ENCODE measurements at places on chromosomes 2 and 18.
A peak's percentile ranks its signal among the peaks of the same experiment; 100 is the strongest.

GRCh38 chr2:216188559-216188850 is 79.4 kb downstream of the XRCC5 start:
- DNase-seq: peak; percentile 79

DNA sequence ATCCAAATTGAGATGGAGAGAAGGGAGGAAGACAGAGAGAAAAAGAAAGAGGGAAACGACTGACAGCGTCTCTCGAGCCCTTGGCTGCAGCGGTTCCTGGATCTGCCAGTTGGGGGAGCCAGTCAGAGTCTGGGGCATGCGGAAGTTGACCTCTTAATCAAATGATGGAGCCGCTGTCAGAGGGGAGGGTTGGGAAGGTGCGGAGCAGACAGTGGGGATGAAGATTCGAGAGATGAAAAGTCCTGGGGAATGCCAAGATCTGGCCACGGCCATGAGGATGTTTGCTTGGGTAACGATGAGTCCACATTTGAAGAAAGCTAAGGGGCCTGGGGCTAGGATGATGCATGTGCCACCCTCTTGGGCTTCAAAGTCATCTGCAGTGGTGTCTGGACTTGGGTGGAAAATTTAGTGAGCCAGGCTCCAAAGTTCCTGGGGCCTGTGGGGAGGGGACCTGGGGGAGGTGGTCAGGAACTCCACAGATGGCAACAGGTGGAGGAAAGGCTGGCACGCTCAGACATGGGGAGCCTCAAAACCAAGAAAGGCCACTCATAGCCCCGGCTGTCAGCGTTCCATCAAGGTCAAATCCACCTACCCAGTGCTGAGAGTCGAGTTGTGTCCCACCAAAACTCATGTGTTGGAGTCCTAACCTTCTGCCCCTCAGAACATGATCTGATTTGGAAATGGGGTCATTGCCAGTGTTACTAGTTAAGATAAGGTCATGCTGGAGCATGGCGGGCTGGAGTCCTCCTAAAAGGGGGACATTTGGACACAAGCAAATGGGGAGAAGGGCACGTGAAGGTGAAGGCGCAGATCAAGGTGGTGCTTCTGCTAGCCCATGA is 200.1 kb downstream of the NDUFA10 start:
- DNase-seq: no peak

DNA sequence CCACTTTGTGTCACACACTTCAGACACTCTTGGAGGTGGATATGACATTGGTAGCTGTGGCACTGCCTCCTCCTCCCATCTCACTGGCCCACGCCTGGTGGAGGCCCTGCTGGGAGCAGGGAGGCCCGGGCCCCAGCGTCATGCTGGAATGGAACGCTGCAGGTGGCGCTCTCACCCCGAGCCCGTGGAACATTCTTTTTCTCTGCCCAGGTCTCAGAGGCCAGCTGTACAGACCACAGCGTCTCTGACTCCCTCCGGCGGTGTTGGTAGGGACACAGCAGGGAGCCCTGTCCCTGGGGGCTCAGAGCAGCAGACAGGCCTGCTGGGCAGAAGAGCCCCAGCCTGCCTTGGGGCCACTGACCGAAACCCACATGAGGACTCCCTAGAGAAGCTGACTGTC is 218.1 kb downstream of the TWIST2 start:
- DNase-seq: no peak

GRCh38 chr2:173874894-173875237 is 90.3 kb downstream of the SP3 start:
- DNase-seq: no peak

DNA sequence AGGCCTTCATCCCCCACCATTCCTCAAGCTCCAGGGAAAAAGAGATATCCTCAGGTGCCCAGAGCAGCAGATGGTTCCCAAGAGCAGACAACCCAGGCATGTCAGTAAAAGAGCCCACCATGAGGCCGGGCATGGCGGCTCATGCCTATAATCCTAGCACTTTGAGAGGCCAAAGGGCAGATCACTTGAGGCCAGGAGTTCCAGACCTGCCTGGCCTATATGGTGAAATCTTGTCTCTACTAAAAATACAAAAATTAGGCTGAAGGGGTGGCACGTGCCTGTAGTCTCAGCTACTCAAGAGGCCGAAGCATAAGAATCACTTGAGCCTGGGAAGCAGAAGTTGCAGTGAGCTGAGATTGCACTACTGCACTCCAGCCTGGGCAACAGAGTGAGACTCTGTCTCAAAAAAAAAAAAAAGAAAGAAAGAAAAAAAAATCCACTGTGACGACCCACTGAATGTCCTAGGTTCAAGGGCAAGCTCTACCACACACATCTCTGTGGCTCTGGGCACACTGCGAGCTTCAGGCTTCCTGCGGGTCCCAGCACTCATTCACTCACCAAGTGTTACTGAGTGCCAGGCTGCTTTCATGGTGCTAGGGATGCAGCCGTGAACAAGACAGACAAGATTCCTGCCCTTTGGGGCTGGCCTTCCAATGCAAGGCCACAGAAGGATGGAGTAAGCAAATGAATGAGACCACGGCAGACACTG is 6.5 kb upstream of the DUSP2 start:
- no peak for DNase-seq

GRCh38 chr2:41498781-41499180 is 549.0 kb upstream of the PKDCC start:
- DNase-seq: no peak

GRCh38 chr18:69980982-69981804 is 33.5 kb upstream of the CD226 start:
- no peak for DNase-seq

DNA sequence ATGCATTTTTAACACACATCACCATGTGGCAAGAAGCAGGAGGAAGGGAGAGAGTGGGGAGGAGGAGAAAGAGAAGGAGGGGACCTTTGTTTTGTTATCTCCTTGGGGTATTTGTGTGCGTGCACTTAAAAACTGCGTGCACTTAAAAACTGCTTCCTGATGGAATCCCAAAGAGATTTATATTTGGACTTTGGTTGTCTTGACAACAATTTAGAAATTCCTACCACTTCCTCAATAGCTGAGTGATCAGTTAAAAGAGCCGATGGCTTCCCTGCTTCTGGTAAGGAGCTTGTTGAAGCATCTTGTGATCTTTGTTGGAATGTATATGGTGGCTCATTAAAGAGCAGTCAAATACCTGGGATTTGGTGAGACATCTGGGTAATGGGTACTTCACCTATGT is 4.5 kb downstream of the RAB31 start:
- no peak for DNase-seq

DNA sequence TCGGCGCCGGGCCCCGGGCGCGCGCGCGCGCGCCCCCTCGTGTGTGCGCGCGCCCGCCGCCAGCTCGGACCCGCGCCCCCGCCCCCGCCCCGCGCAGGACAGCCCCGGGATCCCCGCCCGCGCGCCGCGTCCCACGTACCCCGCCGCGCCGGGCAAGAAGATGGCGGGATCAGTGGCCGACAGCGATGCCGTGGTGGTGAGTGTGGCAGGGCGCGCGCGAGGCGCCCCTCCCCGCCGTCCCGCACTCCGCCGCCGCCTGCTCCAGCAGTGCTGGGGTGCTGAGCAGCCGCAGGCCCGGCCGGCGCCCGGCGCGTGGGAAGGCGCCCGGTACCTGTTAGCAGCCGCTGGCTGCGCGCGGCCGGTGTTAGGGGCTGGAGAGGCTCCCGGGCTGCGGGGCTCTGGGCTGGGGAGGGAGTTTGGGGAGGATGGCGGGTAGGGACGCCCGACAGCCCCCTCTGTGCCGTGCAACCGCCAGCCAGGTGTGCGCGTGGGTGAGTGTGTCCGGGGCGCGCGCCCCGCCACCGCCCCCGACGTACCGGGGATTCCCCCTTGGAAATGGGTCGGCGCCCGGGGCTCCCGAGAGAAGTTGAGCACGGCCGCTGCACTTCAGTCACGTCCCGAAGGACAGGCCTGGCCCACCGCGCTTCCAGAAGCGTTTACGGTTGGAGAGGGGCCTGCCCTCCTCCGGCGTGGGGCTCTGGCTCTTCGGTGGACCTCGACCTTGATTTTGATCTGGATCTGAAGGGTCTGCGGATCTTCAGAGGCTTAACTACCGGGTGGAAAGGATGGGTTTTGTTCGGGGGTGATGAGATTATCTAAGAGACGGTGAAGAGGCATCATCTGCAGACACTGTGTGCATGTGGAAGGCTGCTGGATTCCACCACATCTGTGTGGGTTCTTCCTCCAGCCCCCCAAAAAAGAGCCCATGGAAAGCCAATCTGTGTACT is 697 bp downstream of the LGALSL start:
- peak; percentile 65 for DNase-seq

- DNase-seq: peak; percentile 79
Observed at GRCh38 chr2:60552078-60552850, 1.2 kb downstream of the BCL11A start.

- no peak for DNase-seq
Observed at GRCh38 chr2:145085612-145086011, 565.7 kb upstream of the ZEB2 start.

DNA sequence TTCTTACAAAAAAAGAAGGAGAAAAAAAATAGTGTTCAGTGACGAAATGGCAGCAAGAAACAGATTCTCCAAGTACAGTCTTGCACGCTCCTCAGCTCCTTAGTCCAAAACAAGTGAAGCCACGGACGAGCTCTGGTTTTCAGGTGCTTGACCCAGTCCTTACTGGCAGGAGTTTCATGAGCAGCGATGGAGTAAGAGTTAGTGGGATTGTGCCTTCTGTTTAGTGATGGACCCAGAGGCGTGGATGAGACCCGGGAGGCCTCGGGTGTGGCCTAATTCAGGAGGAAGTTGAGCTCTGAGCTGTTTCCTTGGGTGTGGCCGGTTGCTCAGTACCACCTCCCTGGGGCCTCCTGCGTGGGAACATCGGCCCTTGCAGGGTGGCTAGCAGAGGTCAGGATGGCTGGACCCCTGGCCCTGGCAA is 52.0 kb downstream of the KIF5C start:
- DNase-seq: peak; percentile 73

DNA sequence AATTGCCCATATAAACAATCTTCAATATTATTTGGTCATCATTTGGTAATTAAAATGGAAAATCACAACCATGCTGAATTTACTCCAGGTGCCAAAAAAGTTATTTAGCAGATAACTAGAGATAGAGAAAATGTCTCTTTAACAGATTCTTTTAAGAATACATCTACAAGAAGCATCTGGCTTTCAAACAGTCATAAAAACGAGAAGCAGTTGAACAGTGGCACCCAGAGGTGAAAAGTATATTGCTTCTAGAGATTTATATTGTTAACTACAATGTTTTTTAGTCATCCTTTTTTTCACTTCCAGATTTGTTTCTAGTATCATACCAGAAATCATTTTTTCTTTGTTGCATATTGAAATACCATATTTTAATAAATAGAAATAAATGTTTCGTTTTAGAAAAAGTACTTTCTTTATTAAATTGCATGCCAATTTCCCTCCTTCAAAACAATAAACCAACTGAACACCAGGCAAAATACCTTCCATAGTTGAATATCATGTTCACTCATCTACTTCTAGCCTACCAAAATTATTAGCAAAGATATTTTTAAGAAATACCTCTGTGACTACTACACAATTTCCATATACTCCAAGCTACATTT is 65.4 kb upstream of the HNRNPA3 start:
- peak; percentile 84 for DNase-seq

DNA sequence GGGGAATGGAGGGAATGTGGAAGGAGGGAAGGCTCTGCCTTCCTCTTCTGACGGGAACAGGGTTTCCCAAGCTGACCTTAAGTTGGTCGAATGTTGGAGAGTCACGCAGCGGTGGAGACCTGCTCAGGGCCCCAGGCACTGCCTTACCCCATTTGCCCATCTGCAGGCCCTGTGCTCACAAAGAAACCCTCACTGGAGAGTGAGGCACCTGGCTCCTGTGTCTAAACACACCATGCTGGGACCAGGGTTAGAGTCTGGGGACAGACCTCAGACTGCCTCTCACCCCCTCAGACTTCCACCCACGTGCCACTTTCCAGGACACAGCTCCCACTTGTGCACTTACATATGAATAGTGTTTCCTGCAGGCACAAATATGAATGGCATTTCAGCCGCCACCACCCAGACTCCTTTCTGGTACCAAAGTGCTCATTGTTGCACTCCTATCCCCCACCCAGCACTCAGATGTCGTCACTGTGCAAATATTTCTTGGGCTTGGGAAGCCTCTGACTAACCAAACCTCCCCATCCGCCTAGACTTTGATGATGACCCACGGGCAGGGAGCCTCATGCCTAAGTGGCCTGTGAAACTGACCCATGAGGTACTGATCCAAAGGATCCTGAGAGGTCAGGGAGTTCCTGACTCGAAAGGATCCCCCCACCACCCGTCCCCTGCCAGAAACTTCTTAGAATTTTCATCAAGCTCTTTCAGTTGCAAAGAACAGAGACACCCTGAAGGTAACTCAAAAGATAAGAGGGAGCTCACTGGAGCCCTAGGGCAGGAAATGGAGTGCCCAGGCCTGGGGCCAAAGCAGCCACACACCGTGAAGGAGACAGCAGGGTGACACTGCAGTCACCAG is 78.3 kb downstream of the STPG4 start:
- DNase-seq: no peak

DNA sequence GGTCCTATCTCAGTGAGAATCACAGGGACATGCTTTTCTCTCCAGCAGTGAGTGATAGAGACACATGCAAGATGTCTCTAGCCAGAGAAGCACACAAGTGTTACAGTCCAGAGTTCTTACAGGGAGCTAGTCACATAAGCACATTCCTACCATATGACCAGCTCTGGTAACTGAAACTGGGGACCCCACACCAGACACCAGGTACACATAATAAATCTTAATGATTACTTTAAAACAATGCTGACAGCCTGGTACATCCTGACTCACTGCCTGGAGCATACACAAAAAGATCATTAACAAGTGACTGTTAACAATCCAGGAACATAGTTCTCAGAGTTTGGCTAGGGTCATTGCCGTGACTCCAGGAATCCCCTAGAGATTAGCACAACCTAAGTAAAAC is 53.6 kb downstream of the GALNT1 start:
- DNase-seq: no peak

- no peak for DNase-seq
Observed at GRCh38 chr2:240701091-240701735, 9.5 kb downstream of the AQP12A start.

- DNase-seq: no peak
Observed at GRCh38 chr18:75068682-75069435, 140.1 kb downstream of the PTGR3 start.

DNA sequence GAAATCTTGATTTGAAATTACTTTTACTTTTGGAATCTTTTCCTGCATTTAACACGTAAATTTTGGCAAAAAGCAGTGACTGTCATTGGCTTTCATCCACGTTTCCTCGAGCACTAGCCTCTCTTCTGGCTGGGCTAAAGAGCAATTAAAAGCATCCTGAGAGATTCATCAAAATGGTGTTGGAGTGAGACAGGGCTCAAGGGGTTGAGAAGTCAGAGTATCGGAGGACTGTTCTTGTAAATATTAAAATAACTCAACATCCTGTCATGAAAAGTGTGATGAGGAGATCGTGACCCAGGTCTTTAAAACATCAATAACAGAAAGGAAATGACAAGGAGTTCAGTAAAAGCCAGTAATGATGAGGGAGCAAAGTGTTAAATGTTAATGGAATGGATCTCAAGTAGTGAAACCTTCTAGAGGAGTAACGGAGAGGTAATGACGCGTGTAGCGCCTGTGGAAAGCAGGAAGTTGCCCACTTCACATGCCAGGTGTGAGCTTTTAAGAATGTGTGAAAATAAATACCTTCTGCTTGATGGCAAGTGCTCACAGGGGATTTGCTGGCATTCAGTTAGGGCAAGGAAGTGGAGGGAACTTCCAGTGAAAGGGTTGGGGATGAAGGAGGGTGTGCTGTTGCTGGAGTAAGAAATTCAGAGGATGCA is 754.4 kb downstream of the ADCYAP1 start:
- no peak for DNase-seq

- peak; percentile 43 for DNase-seq
Observed at GRCh38 chr2:58796239-58796910, 555.2 kb upstream of the FANCL start.
